ENCODE measurements at places on chromosomes 12 and 14. TPM values are rescaled to one million over a fixed set of nuclear protein-coding genes. Genes with fewer than 3 reads are reported as not detected.

DNA sequence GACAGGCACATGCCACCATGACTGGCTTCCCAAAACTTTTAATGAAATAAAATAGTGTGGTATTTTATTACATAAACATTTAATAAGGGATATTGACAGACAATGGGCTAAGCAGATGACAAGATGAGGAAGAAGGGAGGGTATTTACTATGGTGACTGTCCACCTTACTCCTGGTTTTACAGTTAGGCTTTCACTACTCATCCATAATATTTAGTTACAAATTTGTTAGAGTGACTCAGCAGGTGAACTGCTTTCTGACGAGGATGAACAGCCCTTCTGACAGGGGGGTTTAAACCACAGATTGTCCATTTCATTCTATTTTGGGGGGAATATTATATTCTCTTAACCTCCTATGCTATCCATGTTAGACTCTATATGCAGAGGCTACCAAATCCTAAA, 3.6 kb upstream of the PALS1 start:
- no peak for DNase-seq

- no peak for DNase-seq
Observed at GRCh38 chr12:62306569-62307530, 46.6 kb downstream of the USP15 start.

GRCh38 chr14:56276108-56276507, 157.9 kb downstream of the PELI2 start:
- DNase-seq, result no peak

GRCh38 chr12:71125949-71126348, 31.9 kb downstream of the TSPAN8 start:
- DNase-seq, result no peak

The AICDA gene
- not detected for total RNA-seq

The KITLG gene
- 35.6 TPM for total RNA-seq

The FLVCR2 gene
- total RNA-seq, result 11.8 TPM
